ENCODE measurements at places on chromosomes 6 and 20.

GRCh38 chr6:27720607-27721580 lies 191.3 kb downstream of the OR2B2 start:
- no peak for DNase-seq

GRCh38 chr6:147776631-147777213 lies 268.2 kb downstream of the SAMD5 start:
- no peak for DNase-seq

DNA sequence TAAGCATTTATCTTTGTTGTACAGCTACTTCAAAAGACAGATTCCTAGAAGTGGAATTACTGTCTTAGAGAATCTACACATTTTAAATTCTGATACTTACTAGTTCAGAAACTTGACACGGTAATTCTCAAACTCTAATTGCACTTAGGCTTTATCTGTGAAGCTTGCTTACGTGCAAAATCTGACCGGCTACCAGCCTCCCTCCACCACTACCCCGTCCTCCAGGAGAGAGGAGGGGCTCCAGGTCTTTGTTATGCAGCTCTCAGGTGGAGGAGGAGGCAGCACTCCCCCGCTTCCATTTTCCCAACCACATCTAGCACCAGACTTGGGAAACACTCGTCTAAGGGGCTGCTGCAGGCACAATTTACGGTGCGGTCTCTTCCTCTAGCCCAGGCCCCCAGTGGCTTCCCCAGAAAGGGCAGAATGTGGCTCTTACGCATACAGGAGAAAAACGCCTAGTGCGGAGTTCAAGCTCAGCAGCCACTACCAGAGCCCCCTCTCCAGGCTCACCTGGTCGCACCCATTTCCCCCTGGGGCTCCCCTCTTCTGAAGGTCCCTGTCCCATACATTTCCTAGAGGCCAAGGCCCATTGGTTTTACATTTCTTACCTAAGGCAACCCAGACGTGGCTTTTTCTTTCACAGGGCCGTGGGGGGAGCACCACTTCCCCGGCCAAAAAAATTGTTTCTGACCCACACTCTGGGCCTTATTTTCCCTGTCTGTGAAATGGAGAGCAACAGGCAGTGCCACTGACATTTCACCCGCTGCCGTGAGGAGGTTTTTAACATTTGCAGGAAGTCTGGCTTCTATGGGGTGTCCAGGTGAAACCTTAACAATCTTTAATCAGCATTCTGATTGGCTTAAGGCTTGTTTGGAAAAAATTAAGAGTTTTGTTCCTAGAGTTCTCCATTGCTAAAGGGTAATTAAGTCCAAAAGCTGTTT lies 1.6 kb upstream of the TGIF2 start:
- DNase-seq: no peak

- no peak for DNase-seq
These were observed 21.3 kb downstream of the PRR18 start for GRCh38 chr6:166286839-166287271.

DNA sequence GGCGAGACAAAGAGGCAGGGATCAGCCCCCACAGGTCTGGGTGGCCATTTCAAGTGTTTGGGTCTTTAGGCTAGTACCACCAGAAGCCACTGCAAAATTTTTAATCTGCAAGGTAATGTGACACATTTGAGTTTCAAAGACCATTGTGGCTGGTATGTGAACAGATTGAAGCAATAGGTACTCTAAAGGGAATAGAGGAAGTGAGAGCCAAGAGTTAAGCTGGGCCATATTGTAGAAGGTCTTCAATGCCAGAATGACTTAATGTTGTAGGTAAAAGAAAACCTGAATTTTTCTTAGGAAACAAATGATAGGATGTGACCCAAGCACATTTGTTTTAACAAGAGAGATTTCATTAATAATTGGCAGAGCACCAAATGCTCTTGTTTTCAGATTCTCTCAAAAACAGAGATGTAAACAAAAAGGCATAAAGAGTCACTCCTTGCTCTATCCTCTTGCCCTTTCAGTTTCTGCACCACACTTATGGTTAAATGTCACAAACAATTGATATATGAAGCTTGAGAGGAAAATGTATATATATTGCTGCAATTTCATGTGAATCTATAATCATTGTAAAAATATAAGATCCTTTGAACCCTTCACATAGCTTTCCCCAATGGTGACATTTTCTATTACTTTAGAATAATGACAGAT lies 307.1 kb upstream of the PLN start:
- DNase-seq: no peak

DNA sequence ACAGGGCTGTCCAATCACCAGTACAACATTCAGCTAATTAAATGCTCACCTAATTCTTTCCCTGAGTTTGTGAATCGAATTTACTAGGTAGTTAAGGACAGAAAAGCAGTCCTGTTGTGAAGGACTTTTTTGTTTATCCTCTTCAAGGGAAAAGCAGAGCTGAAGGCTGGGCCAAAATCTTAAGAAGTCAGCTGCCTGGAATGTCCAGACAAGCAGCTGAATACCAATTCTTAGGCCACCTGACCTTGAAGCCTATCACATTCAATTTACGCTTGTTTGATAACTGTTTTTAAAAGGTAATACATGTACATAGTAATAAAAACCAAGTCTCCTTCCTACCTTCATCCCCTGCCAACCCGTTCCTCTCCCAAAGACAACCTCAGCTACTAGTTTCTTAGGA lies 56.4 kb downstream of the UQCC1 start:
- DNase-seq: no peak

DNA sequence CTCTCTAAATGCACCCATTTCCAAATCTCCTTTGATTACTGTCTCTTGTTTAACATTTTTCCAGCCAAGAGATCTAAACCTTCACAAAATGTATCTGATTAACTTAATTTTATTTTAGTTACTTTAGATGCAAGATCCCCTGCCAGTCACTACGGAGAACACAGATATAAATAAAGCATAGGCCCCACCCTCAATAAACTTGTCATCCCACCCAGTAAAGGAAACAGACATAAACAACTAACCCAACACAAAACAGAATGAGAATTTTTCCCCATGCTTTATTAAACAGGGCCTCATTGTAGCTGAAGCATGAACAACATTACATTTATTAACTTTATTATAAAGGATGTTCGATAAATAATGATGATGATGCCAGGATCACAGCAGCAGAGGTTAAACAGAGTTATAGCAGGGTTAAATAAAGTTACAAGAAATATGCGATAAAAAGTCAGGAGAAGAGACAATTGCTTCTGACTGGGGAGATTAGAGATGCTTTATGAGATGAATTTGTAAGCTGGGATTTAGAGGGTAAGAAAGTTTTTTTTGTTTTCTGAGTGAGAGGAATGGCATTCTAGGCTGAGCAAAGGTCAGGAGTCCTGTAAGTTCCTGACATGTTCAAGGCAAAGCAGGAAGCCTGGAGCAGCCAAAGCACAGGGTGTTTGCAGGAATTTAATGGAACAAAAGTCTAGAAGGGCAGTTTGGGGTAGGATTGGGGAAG lies 41.1 kb downstream of the TFAP2A start:
- no peak for DNase-seq

Measured in stimulated activated CD8-positive, alpha-beta memory T cell treated with anti-CD3 and anti-CD28 coated beads, Interleukin-15, amount 100 ng/mL, for 4 hours (primary cell).